Stimulated activated CD8-positive, alpha-beta memory T cell treated with anti-CD3 and anti-CD28 coated beads, Interleukin-15, amount 100 ng/mL, for 48 hours (primary cell): ENCODE measurements at places on chromosomes 7 and 10.
A peak's percentile ranks its signal among the peaks of the same experiment; 100 is the strongest.

DNA sequence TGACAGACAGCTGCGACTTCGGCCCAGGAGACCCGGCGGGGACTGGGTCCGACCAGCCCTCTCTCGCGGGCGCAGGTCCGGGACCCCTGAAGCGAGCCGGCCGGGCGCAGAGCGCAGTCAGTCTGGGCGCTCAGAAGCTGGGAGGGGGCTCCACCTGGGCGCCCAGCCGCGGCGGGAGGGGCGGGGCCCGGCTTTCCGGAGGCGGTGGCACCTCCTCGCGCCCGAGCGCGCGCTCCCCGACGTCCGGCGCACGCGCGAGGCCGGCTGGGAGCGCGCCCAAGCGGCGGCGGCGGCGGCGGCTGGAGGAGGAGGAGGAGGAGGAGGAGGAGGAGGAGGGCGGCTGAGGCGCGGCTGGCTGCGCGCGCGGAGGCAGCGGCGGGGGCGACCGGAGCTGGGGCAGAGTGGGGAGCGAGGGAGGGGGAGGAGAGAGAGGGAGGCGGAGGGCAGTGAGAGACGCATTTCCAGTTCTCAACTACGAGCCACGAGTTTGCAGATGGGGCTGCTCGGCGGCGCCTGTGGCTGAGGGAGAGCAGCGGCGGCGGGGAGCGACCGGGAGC, at the start of gene PALS2:
Gene PALS2, plus strand, starts transcription at position 456 of the 557 bp plus-strand sequence. CDS start 50,216 bp downstream, outside the sequence.
- DNase-seq = peak; percentile 63

DNA sequence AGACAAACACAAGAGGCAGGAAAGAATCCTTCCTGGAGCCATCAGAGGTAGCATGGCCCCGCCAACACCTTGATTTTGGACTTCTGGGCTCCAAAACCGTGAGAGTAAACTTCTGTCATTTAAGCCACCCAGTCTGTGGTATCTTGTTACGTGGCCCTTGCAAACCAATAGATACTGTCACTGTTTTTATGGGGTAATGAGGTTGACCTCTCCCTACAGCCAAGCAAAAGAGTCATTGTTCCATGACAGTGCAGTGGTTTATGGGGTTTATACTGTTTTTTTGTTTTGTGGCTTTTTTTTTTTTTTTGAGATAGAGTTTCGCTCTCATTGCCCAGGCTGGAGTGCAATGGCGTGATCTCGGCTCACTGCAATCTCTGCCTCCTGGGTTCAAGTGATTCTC, 32.8 kb downstream of the KIAA1549 start:
- no peak for DNase-seq

- DNase-seq = no peak
Observed at GRCh38 chr10:89308266-89308665, 6.4 kb downstream of the IFIT2 start.

DNA sequence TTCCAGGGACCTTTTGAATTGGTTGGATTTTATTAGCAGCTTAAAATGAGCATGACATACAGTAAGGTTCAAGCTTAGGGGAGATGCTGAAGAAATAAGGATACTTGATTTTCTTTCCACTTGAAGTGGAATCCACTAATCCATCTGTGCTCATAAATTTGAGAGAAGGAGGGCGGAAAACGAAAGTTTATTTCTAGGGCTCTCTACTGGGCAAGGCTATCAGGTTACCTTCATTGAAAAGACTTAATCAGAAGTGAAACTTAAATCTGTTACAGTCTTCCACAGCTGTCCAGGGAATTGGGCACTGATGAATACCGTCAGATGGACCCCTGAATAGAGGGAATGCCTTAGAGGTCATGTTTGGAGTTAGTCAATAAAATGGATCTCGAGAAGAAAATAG, 21.8 kb downstream of the AUTS2 start:
- no peak for DNase-seq

DNA sequence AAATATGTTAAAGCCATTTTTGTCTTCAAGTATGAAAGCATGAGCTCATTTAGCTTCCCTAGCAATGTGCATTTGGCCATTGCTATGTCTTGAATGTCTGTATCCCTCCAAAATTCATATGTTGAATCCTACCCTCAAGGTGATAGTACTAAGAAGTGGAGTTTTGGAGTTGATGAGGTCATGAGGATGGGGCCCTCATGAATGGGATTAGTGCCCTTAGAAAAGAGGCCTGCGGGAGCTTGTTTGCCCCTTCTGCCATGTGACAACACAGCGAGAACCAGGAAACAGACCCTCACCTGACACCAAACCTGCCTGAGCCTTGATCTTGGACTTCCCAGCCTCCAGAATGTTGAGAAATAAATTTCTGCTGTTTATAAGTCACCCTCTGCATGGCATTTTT, 61.3 kb upstream of the UCN3 start:
- no peak for DNase-seq

- no peak for DNase-seq
Observed at GRCh38 chr10:11605807-11606408, 5.5 kb downstream of the USP6NL start.

GRCh38 chr10:47249881-47250280, 50.1 kb upstream of the GDF10 start:
- DNase-seq = no peak
